Activated CD8-positive, alpha-beta memory T cell treated with anti-CD3 and anti-CD28 coated beads for 1 hour (primary cell): ENCODE measurements at places on chromosomes 5 and 9.

GRCh38 chr5:53820802-53821171, 260.3 kb downstream of the NDUFS4 start:
- no peak for DNase-seq

GRCh38 chr5:143110591-143110990, 292.9 kb downstream of the NR3C1 start:
- DNase-seq: no peak

DNA sequence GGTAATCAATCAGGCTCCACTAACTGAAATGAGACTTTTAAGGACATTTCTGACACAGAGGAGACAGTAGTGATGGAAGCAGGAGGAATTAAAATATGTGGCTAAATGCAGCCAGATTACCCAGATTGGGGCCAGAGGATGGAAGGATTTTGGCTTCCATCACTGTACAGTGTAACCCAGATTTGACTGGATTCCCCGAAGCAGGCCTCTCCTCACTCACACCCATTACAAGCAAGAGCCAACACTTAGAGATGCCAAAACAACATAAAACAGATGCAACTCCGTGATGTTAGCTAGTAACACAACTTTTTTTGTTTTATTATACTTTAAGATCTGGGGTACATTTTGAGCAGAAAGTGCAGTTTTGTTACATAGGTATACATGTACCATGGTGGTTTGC, 17.6 kb downstream of the TEK start:
- no peak for DNase-seq

DNA sequence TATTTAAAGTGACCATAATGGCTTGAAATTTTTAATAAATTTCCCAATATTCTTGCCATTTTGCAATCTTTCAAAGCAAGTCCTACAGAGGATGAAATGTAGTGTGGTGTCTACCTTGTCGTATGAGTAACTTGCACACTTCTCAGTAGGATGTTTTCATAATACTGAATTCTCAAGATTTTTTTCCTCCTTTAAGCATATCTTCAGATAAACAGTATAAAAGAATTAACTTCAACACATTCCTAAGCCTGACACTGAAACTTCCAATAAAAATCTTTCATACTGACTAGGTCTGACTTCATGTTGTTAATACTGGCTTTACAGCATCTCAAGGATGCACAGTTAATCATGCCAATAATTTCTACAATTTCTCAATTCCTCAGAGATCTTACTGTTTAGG, 62.0 kb downstream of the DROSHA start:
- no peak for DNase-seq

DNA sequence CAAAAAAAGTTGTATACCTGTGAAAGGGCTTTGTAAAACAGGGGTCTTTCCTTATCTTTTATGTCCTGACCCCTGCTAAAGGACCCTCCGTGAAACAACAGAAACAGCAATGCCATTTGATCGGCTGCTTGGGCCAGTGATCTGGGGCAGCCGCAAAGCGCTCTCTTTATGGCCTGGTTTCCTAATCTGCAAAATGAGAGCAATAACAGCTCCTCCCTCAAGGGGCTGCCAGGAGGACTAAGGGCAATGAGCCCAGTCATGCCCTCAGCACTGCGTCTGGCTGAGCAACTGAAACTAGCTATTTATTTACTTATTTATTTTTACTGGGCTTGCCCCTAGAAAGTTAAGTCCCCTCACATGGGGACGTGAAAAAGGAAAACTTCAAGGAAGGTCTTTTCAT, 18.3 kb downstream of the CMBL start:
- DNase-seq: no peak

GRCh38 chr9:91486699-91487497, 63.3 kb upstream of the NFIL3 start:
- no peak for DNase-seq

DNA sequence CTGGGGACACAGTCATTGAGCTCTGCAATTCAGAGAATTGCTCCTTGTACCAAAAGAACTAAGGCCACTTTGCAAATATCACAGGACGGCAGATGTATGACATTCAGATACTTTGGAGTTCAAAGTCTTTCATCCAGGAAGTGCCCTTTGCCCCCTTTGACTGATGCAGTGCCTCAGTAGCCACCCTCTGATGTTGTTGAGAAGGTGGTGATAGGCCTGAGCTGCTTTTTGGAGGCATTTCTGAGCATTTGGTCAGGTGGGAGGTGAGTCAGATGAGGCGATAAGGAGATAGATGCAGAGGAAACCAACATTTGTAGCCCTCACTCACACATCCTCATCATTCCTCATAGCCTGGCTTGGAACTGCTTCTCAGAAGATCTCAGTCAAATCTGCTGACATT, 63.4 kb downstream of the ANGPTL2 start:
- DNase-seq: no peak

DNA sequence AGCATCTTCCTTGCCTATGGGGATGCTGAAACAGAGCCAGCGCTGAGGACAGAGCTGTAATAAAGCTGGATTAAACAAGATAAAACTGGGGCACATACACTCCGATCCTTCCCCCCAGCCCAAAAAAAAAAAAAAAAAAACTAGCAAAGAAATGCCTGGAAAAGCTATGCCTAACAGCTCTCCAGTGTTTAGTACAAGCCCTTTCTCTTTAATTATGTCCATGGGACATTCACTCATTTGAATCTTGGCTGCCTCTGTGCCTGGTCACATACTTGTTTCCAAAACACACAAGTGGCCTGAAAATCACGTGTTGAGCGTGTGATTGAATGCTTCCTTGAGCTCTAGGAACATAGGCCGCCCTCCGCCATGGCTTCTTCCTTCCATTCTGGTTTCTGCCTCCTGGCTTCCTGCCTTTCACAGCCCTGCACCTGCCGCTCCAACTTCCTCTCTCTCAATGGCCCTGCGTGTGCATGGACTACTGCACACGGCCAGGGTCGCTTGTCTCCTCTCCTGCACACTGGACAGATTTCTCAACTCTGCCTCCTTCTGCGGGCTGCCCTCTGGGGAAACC, 111.0 kb upstream of the RETREG1 start:
- DNase-seq: no peak

DNA sequence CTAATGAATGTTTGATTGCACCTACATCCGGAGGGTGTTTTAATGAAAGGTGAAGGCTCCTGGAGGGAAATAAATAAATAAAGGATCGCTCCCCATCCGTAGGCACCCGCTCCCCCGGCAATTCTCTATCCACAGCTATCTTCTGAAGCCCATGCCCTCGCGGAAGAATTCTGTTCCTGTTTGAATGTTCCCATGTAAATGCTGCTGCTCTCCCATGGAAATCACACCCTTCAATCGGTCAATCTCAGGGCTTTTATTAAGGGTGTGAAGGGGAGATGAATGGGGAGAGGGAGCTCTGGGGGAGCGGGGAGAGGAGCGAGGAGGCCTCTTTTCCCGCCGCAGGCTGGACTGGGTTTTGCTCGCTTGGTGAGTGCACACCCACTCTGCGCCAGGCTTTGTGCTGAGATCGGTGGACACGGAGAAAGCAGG, 21.1 kb upstream of the ARAP3 start:
- DNase-seq: no peak

GRCh38 chr5:159135896-159136531, 36.3 kb upstream of the EBF1 start:
- no peak for DNase-seq

GRCh38 chr9:89887286-89887685, 282.5 kb downstream of the GADD45G start:
- DNase-seq: no peak

GRCh38 chr5:98700730-98701129, 72.7 kb upstream of the RGMB start:
- DNase-seq: no peak

- no peak for DNase-seq
Observed at GRCh38 chr5:149257131-149257530, 14.5 kb upstream of the AFAP1L1 start.

DNA sequence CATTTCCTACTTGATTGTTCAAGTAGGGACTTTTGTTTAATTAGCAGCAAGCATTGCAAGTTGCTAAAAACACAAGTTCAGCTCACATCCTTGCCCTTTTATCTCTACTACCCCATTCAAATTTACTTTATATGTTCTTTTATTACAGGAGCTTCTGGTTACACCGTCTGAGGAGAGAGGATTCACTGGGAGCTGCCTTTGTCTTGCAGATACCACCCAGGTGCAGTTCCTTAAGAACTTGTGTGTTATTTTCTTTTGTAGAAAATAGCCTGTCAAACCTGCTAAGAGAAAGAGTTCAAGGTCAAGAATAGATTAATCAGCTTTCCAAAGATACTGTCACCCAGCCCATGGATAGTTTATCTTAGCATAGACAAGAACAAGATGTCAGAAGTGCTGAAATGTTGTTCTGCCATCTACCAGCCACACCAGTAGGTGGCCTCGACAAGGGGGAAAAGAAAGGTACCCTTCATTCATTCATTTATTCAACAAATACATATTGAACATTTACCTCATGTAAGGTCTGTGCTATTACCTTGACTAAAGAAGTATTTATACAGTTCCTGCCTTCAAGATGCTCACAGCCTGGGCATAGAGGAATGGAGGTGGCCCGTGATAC, 750.3 kb downstream of the MAT2B start:
- DNase-seq: no peak

DNA sequence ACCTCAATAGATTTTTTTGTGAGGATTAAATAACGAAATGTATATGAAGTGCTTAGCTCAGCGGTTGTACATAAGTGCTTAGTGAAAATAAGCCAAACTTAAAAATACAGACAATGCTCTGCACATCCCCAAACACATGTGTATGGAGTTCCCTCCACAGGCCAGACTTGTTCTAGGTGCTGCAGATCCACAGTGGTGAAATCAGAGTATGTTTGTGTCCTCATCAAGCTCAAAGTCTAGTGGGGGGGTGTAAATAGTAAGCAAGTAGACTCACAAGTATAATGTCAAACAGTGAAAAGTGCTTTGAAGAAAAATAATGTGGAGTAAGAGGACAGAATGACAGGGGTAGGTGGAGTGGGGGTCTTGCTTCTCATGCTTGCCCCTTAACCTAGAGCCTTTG, 157.4 kb upstream of the SPRY4 start:
- no peak for DNase-seq

- DNase-seq: no peak
Observed at GRCh38 chr5:53333160-53333559, 147.3 kb upstream of the FST start.

DNA sequence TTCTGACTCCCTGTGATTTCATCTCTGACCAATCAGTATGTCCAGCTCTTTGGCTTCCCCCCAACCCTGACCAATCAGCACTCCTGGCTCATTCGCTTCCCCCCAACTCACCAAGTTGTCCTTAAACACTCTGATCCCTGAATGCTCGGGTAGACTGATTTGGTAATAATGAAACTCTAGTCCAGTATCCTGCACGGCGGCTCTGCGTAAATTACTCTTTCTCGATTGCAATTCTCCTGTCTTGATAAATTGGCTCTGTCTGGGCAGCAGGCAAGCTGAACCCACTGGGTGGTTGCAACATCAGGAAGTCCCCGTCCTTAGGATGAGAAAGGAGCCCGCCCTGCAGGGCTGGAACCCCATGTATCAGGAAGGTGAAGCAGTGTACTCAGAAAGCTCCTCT, 10.4 kb downstream of the FCN2 start:
- DNase-seq: no peak

GRCh38 chr5:67536866-67537265, 340.3 kb upstream of the CD180 start:
- no peak for DNase-seq

DNA sequence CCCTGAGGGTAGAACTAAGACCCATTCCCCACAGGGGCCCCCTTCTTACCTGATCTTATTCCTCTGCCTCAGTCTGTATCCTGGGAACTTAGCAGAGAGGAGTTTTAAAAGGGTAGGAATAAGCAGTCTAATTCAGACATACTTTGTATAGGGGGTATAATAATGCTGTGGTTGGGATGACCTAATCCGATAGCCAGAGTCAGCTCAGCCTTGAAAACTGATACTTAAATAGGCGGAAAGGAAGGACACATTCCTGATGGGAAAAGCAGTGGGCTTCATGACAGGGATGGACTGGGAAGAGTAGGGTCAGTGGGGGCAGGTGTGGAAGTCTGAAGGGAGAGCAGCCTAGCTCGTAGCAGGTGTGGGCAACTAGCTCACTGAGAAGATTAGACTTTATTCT, 52.2 kb upstream of the TESK1 start:
- DNase-seq: no peak

- DNase-seq: peak; percentile 17
Observed at GRCh38 chr9:37575921-37576721, at the start of gene FBXO10. Gene FBXO10, minus strand, starts transcription at chr9:37576380. Its CDS starts 34,612 bp downstream, at chr9:37541768.

GRCh38 chr5:127236254-127236653, 54.3 kb upstream of the MEGF10 start:
- no peak for DNase-seq

DNA sequence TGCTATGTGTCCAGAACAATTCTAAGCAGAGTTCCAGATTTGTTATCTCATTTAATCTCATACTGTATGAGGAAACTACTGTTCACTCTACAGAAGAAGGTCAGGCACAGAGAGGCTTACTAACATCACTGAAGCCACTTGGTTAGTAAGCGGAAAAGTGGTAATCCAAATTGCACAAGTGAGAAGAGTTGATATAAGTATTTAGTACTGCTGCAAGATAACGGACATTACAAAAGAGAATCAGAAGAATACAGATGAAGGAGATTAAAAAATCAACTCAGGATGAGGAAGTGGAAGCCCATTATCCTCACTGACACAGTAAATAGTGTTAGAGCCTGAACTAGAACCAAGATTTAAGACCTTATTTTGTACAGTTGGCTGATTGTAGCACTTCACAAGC, 22.3 kb upstream of the TLR4 start:
- DNase-seq: no peak

GRCh38 chr9:23659346-23660006, 166.6 kb downstream of the ELAVL2 start:
- no peak for DNase-seq

- DNase-seq: no peak
Observed at GRCh38 chr5:14082973-14083372, 60.2 kb upstream of the TRIO start.

DNA sequence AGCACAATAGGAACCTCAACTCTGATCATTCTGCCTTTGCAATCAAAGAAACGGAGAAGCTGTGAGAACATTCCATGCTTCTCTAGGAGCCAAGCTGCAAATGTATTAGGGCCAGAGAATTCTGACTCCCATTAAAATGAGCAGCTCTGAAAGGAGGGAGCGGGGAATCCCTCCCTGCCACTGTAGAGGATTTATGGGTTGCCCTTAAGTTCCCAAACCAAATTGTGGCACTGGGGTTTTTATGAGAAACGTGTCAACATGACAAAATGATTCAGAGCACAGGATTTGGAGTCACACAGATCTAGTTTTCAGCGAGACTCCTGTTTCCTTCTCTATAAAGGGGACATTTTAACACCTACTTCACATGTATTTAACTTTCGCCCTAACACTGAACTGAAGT, 1.8 kb downstream of the IL6ST start:
- DNase-seq: no peak
